Activated effector memory CD4-positive, alpha-beta T cell treated with anti-CD3 and anti-CD28 coated beads, Interleukin-2, amount 50 U/mL, for 16 hours (primary cell): ENCODE measurements at places on chromosomes 4 and X.

- no peak for DNase-seq
These were observed 63.9 kb upstream of the NLGN4X start for GRCh38 chrX:6292599-6292998.

DNA sequence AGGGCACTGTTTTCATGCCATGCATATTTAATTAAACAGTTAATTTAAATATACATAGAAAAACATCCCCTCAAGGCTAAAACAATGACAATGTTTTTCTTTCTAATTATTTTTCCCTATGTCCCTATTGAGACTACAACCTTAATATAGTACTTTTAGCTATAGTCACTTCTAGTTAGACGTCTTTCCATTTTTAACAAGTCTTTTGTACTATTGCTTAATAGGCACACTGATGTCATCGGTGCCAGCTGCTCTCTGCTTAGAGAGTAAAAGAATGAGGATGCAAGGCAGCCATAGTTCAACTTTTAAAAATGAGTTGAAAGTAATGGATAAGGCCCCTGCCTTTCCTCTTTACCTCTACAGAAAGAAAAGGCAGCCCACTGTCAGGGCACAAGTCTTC, 191.1 kb downstream of the KCTD8 start:
- no peak for DNase-seq

GRCh38 chrX:113743069-113743468, 840.8 kb upstream of the HTR2C start:
- DNase-seq, result no peak

DNA sequence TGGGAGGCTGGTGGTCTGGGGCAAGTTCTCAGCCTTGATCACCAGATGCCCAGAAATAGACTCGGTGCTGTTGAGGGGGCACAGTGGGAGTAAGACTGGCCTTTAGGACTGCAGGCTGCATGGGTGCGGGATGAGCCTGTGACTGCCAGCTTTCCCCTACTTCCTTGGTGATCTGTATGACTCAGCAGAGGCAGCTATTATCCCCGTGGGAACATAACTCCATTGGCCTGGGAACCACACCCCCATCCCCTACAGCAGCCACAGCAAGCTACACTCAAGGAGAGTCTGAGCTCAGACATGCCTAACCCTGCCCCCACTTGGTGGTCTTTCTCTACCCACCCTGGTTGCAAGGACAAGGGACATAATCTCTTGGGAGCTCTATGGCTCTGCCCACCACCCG, 20.6 kb downstream of the CLIC2 start:
- no peak for DNase-seq

DNA sequence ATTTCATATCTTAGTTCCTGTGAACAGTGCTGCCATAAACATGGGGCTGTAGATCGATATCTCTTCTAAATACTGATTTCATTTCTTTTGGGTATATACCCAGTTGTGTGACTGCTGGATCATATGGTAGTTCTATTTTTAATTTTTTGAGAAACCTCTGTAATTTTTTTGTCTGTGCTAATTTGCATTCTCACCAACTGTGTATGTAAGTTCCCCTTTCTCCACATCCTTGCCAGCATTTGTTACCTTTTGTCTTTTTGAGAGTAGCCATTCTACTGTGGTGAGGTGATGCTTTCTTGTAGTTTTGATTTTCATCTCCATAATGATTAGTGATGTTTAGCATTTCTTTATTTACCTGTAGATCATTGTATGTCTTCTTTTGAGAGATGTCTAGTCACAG, 2086.5 kb upstream of the TENM3 start:
- DNase-seq, result no peak

DNA sequence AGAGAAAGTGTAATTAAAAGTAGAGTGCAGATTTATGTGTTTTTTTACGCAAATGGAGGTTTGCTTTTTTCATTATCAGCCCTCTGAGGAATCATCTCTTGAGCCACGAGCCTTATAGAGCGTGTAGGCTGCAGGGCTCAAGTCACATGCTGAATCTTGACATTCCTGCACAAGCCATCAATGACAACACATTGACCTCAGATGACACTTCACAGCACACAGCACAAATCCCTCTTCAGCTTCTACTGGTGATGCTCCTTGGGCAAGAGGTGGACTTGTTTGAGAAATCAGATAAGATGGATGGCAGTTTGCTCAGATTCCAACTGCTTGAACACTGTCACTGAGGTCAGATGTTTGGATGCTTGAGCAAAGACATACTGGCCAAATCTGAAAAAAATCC, 250.6 kb downstream of the SNCA start:
- DNase-seq, result no peak

DNA sequence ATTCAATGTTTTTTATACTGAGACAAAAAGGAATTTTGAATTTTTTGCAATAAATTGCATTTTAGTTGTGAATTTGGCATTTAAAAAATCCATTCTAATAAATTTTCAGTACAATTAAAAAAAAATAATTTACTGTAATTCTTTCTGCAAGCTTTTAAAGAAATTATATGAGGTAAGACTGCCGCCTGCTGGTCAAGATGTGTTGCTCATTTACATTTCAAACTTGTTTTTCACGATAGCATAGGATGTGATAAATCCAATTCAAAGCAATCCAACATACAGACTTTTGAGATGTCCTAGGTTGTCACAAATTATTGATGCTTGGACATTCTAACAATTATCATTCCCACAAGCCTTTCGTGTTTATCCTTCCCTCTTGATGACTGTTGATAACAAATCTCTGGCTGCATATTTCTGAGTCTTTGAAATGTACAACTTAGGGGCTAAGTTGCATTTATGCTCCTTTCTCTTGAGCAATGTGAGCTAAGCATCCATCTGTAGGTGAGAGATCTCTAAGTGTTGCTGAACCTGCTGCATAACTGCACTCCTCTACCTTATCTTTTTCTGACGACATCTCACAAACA, 21.7 kb upstream of the MFAP3L start:
- DNase-seq, result peak; percentile 78

- DNase-seq, result no peak
These were observed 150.7 kb upstream of the SLC7A11 start for GRCh38 chr4:138392751-138393308.

GRCh38 chr4:153333874-153334273, 10.6 kb upstream of the MND1 start:
- no peak for DNase-seq

GRCh38 chr4:155001251-155001650, 207.2 kb upstream of the NPY2R start:
- DNase-seq, result no peak

DNA sequence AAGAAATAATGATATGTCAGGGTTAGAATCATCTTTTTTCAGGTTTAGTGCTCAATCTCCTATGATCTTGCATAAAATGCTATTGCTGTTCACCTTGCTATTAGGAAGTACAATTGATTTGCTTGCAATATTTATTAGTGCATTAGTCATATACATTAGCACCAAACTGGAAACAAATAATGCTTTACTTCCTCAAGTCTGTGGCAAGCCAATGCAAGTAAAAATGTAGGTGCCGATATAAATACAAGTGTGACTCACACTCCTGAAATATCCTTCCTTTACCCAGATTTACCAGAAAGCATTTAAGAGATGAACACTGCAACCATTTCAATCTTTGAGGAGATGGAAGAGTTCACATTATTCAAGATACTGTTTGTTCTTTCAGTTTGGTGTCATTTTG, 1487.7 kb upstream of the ADGRL3 start:
- no peak for DNase-seq

- DNase-seq, result no peak
These were observed 1.6 kb downstream of the GRIA2 start for GRCh38 chr4:157221895-157222770.
